Neural crest cell (in vitro differentiated cells): ENCODE measurements at places on chromosomes 12 and 14.

- no peak for DNase-seq
Measured at GRCh38 chr12:72076558-72076915, 137.9 kb downstream of the TPH2 start.

DNA sequence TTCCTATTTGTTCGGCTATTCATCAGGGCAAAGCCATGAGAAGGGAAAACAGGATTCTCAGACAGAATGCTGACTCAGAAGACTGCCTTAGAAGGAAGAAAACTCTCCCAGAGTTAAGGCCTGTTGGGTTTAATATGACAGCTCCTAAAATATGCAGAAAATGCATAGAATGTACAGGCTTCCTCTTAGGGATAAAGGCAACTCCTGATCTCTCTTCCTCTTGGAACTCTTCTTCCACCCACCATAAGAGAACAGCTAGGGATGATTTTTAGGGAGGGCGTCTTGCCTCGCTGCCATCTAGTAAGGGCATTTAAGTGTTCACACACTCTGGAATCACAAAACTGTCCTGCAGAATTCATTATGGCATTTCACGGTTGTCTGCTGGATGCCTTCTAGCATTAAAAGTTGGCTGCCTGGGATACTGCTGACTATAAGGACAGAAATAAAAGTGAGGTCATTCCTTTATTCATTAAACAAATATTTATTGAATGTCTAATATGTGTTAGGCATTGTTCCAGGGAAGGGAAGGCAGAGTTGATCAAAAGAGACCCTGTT lies 73.7 kb downstream of the DCAF5 start:
- no peak for DNase-seq

DNA sequence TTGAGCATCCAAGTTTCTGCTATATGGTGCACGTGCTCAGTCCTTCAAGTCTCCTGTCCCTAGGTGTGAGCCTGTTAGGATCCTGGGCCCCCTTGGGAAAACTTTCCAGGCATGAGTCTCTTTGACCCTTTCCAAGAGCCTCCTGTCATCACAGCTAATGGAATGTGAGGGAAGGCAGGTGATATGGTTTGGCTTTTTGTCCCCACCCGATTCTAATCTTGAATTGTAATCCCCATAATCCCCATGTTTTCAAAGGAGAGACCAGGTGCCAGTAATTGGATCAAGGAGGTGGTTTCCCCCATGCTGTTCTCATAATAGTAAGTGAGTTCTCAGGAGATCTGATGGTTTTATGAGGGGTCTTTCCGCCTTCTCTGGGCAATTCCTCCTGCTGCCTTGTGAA lies 265.5 kb downstream of the ATP23 start:
- no peak for DNase-seq

GRCh38 chr14:100955201-100955600 lies 51.7 kb upstream of the RTL1 start:
- no peak for DNase-seq

GRCh38 chr12:65681226-65681625 lies 143.1 kb upstream of the HMGA2 start:
- no peak for DNase-seq

DNA sequence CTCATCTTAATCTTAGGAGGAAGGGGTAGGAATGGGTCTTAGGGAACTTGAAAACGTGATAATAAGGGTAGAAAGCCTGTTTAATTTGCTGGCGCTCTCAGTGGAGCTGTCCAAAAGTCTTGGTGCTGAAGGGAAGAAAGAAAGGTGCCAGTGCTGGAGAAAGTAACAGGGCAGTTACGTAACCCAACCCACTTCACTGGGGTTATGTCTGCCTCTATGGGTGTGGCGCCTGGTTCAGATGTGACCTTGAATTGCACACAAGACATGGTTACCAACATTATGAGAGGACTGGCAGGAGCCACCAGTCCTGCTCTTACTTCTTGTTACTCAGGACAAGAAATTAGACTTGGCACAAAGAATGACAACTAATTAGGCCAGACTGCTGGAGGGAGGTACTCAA lies 18.6 kb upstream of the GPATCH2L start:
- peak; percentile 39 for DNase-seq

DNA sequence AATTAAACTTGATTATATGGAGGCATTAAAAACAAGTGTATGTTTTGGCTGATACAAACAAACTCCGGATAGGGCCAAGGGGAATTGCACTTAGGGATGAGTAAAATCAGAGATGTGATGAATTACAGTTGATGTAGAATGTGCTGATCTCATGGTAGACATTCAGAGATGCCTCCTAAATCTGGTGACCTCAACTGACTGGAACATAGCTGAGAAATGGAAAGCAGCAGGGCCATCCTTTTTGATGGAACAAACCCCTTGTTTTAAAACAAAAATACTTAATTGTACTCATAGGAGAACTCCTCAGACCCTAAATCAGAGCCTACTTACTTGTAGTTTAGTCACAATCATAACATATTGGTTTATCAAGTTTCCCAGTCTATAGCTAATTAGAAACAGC lies 122.8 kb downstream of the C12orf75 start:
- DNase-seq = no peak

DNA sequence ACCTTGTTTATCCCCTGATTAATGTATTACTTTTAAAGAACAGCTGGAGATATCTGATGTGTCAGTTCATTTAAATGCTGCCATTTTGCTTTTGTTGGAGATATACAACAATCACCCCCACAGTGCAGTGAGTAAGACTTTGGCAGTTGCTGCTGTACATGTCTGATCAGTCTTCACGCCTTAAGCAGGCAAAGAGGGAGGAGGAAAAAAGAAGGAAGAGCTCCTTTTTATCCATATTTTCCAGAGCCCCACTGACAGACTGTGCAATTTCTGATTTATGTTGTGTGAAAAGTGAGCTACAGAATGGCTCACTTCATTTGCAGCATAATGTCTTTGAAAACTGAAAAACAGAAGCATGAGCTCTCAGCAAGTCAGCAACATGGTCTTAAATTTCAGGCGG lies 319.7 kb upstream of the LRIG3 start:
- DNase-seq = no peak

DNA sequence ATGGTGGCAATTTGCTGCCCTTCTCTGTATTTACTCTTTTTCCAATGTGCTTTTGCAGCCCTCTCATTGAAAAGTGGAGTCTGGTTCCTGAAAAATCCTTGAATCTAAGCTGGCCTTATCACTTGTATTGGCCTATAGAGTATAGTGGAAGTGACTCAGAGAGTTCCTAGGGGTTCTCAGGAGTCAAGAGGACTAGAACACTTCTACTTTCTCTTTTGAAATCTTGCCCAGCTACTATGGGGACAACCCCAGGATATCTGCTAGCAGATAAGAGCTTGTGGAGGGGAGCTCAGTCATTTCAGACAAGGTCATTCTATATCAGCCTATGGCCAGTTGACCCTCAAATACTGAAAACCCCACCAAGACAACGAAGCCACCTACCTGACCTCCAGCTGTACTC lies 26.7 kb upstream of the WSCD2 start:
- DNase-seq = no peak

DNA sequence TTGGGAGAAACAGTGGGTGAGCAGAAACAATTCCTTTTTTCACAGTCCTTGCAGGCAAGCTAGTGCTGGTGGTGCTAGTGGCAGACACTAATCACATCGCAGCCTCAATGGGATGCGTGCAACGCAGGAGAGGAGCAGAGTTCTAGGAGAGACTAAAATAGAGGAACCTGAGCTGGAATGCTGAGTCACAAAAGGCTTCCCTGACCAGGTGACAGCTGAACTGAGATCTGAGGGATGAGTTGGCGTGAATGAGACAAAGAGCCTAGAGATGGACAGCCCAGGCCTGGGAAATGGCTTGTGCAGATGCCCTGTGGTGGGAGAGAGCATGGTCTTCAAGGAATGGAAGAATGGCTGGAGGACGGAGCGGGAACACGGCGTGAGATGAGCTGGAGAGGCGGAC lies 25.8 kb downstream of the ACADS start:
- DNase-seq = no peak

GRCh38 chr14:35819591-35820540 lies 6.3 kb upstream of the BRMS1L start:
- no peak for DNase-seq

DNA sequence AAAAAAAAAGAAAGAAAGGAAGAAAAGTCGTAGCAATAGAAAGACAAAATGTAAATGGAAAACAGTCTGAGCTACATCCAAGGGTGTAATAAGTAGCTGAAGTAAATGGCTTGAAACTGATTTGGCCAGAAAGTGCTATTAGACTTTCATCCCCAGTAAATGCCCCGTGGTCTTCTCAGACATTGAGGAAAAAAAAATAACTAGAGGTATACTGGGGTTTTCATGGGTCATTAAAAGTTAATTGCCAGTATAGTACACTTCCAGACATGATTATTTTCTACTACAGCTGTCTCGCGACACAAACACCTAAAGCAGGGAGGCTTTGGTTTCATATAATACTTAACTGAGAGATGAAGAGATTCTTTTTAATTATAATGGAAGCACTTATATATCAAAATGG lies 271.9 kb downstream of the CPNE8 start:
- DNase-seq = no peak

- DNase-seq = no peak
Measured at GRCh38 chr14:37150414-37150813, 22.0 kb downstream of the SLC25A21 start.

- no peak for DNase-seq
Measured at GRCh38 chr12:83245156-83245555, 558.5 kb downstream of the TMTC2 start.
